Breast epithelium (tissue), 4 donors: ENCODE measurements at places on chromosomes 2 and 18.

DNA sequence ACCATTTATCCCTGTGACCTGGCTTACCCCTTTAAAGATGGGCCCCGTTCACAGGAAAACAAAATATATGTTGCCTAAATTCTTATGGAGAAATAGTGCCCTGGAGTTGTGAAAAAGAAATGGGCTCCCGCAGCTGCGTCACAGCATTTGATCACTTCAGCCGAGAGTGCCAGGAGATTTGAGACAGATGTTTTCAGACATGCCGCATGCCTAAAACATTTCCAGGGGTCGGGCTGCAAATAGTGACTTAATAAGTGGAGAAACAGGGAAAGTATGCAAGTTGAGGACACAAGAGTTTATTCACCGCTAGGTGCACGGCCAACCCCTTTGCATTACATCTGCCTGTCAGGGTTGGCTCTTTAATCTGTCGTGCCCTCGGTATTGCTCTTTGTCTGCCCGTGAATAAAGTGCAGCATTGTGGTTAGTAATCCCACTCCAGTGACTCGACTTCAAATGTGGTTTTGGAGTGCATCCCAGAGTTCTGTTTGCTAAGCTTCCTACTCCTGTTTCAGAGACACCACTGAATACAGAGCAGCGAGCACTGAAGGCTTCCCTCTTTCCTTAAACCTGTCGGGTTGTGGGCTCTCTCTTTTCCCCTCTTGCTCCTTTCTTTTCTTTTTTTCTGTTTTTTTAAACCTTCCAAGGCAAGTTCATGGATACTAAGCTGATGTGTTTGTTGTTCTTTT lies 187.5 kb downstream of the LTBP1 start:
- no peaks in the 10 kb centered on the region for H3K36me3 ChIP-seq
- peak overlapping the region; percentile 60 for H3K4me3 ChIP-seq
- DNase-seq = peak; percentile 46
- no peaks in the 10 kb centered on the region for H3K27me3 ChIP-seq

DNA sequence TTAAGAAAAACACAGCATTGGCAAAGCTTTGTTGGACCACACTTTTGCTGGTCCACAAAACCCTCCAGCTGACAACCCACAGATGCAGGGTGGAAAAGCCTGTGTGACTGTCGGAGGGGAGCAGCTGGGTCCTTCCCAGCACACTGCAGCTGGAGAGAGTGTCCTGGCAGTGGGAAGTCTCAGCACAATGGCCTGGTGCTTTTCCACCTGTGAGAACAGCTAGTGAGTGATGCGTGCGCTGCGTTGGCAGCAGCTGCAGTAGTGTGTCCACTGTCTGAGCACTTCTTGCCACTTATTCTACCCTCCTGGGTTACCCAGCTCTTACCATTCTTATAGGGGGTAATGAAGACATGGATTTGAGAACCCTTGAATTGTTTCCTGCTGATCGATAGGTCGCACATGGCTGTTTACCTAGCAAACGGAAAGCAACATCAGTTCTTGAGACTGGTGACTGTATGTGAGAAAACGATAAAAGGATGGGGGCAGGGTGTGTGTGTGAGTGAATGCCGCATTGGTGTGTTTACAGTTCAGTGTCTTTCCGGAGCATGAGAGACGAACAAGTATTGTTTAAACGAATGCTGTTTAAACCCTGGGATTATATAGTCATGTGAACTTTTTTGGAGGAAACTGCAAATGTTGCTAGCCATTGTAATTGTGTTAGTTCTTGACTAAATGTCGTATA lies 69.7 kb downstream of the LYPD6 start:
- H3K4me1 ChIP-seq = no peaks in the 10 kb centered on the region
- H3K27me3 ChIP-seq = no peaks in the 10 kb centered on the region

DNA sequence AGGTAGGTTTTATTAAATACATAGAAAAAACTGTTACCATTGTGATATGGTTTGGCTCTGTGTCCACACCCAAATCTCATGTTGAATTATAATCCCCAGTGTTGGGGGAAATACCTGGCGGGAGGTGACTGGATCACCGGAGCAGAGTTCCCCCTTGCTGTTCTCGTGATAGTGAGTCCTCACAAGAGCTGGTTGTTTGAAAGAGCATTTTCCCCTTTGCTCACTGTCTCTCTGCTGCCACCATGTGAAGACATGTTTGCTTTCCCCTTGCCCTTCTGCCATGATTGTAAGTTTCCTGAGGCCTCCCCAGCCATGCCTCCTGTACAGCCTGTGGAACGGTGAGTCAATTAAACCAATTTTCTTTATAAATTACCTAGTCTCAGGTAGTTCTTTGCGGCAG lies 352.7 kb upstream of the SLC39A10 start:
- no peaks in the 10 kb centered on the region for H3K27me3 ChIP-seq
- H3K27ac ChIP-seq = no peak overlapping the region
- H3K36me3 ChIP-seq = no peaks in the 10 kb centered on the region
- no peak for DNase-seq
- H3K4me3 ChIP-seq = no peak overlapping the region

- H3K4me3 ChIP-seq = no peak overlapping the region
- no peaks in the 10 kb centered on the region for H3K4me1 ChIP-seq
- no peaks in the 10 kb centered on the region for H3K36me3 ChIP-seq
- H3K27me3 ChIP-seq = no peaks in the 10 kb centered on the region
- DNase-seq = no peak
Measured at GRCh38 chr18:68414407-68414806, 300.5 kb downstream of the TMX3 start.
